Memory B cell (primary cell): ENCODE measurements at places on chromosomes 16 and 17.

DNA sequence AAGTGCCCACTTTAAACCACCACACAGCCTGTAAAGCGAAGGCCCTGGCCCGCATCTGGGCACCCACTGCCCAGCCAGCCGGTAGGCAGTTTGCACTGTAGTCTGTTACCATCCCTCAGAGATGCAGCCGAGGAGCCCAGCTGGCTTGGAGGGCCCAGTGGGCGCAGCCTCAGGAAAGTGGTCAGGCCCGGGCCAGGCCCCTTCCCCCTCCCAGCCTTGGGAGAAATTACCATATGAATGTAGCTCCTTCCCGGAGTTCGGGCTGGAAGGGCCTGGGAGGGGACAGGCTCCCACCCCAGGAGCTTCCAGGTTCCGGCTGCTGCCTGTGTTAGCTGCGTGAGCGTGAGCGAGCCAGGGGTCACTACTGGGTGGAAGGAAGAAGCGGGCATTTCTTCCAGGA lies 325.4 kb downstream of the SEC14L1 start:
- H3K27ac ChIP-seq = peak overlapping the region; percentile 97
- H3K4me1 ChIP-seq = peaks cover 52% of the 10 kb centered on the region
- no peaks in the 10 kb centered on the region for H3K27me3 ChIP-seq
- DNase-seq = no peak

- DNase-seq = no peak
- no peak overlapping the region for H3K27ac ChIP-seq
- no peaks in the 10 kb centered on the region for H3K36me3 ChIP-seq
- H3K4me1 ChIP-seq = peaks cover 3% of the 10 kb centered on the region
- no peak overlapping the region for H3K4me3 ChIP-seq
Observed at GRCh38 chr17:44375196-44376017, 11.8 kb upstream of the FAM171A2 start.

- H3K27ac ChIP-seq = no peak overlapping the region
- no peak for DNase-seq
- peaks cover 21% of the 10 kb centered on the region for H3K4me1 ChIP-seq
- H3K36me3 ChIP-seq = peaks cover 5% of the 10 kb centered on the region
- no peak overlapping the region for H3K4me3 ChIP-seq
Observed at GRCh38 chr17:419073-419735, 66.6 kb upstream of the RPH3AL start.

DNA sequence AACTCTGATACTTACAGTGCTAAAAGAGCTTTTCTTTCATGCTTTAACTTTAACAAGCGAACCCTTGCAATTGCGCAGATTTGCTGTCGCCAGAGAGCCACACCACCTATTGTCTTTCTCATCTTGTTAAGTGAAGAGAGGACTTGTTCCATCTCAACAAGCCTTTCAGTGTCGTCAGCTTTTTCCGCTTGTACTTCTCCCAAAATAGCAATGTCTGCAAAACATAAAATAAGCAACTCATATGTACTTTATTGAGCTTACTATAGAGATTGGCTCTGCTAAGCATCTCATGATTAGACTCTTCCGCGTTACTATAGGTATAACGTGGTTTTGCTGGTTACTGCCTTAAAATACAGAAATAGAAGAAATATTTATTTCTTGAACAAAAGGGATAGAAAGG lies 51.9 kb downstream of the ABCA8 start:
- no peaks in the 10 kb centered on the region for H3K27me3 ChIP-seq
- no peak for DNase-seq
- no peak overlapping the region for H3K4me3 ChIP-seq
- H3K4me1 ChIP-seq = peaks cover 3% of the 10 kb centered on the region
- H3K36me3 ChIP-seq = no peaks in the 10 kb centered on the region
- no peak overlapping the region for H3K27ac ChIP-seq

GRCh38 chr17:6636105-6636504 lies 4.4 kb downstream of the KIAA0753 start:
- H3K27ac ChIP-seq = no peak overlapping the region
- peaks cover 24% of the 10 kb centered on the region for H3K4me1 ChIP-seq
- H3K4me3 ChIP-seq = no peak overlapping the region
- no peaks in the 10 kb centered on the region for H3K27me3 ChIP-seq
- DNase-seq = no peak

DNA sequence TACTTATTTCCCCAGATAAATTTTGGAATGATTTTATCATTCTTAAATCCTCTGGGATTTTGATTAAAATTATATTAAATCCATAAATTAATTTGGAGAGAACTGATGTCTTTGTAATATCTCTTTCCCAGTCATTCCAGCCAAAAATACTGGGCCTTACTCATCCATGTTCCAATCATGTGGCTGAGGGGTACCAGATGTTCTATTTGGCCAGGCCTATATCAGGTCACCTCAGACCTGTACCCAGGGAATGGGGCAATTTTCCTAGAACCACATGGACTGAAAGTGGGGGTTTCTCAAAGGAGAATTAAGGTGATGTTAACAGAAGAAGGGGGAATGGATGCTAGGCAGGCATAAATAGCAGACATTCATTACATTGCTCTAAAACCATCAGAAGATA lies 7.5 kb downstream of the SNTB2 start:
- DNase-seq = no peak
- H3K4me3 ChIP-seq = no peak overlapping the region
- no peak overlapping the region for H3K27ac ChIP-seq
- H3K27me3 ChIP-seq = no peaks in the 10 kb centered on the region

DNA sequence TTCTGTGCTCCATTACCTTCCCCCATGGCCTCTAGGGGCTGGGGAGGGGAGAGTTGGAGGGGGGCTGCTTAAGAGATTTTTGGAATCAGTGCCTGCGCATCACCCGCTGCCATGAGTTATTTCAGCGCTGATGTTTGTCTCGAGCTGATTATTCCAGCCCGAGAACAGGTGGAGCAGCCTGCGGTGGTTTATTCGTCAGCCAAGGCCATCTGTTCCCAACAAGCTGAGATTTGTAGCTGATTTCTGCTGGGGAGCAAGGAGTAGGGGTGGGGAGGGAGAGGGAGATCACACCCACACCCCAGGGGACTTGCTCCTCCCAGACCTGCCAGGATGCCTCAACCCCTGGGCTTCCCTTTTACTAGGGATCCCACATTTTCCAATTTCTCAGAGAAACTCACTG lies 23.1 kb downstream of the PIPOX start:
- H3K4me3 ChIP-seq = no peak overlapping the region
- peaks cover 2% of the 10 kb centered on the region for H3K27me3 ChIP-seq
- no peak overlapping the region for H3K27ac ChIP-seq
- no peak for DNase-seq

DNA sequence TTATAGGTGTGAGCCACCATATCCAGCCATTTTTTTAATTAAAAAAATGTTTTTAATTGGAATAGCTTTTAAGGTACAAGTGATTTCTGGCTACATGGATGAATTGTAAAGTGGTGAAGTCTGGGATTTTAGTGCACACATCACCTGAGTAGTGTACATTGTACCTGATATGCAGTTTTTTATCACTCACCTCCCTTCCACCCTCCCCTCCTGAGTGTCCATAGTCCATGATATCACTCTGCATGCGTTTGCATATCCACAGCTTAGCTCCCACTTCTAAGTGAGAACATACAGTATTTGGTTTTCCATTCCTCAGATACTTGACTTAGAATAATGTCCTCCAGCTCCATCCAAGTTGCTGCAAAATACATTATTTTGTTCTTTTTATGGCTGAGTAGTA lies 13.4 kb upstream of the CRYBA1 start:
- no peaks in the 10 kb centered on the region for H3K27me3 ChIP-seq
- peaks cover under 1% of the 10 kb centered on the region for H3K4me1 ChIP-seq
- no peaks in the 10 kb centered on the region for H3K36me3 ChIP-seq
- no peak overlapping the region for H3K27ac ChIP-seq
- no peak overlapping the region for H3K4me3 ChIP-seq
- DNase-seq = no peak

GRCh38 chr17:63440770-63441335 lies 5.3 kb downstream of the CYB561 start:
- no peaks in the 10 kb centered on the region for H3K27me3 ChIP-seq
- H3K36me3 ChIP-seq = no peaks in the 10 kb centered on the region
- H3K27ac ChIP-seq = peak overlapping the region; percentile 73
- DNase-seq = no peak

DNA sequence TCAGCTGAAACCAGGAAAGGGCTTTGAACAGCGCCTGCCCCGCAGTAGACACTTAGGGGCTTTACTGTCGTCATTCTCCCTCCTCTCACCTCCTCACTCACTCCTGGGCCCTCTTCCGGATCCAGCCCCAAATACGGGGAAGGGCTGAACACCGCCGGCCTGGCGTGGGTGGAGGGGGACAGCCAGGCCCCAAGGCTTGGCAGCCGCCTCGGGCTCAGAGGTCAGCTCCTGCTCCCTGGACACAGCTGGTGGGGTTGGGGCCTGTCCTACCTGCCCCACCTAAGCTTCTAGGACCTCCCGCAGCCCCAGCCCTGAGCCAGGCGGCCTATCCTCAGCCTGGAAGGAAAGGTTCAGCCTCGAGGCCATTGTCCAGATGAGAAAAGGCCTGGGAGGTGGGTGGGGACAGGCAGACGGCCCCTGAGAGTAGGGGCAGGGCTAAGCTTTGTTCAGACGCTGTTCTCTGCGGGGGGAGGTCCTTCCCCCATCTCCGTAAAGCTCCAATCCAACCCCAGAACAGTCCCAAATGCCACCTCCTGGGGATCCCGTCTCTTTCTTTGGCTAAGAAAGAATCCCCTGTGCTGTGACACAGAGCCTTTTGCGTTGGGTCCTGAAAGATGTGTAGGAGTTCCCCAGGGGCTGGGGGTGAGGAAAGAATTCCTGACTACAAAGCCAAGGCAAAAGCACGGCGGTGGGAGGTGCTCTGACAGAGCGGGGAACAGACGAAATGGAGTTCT lies 881 bp upstream of the LLGL1 start:
- no peaks in the 10 kb centered on the region for H3K27me3 ChIP-seq

DNA sequence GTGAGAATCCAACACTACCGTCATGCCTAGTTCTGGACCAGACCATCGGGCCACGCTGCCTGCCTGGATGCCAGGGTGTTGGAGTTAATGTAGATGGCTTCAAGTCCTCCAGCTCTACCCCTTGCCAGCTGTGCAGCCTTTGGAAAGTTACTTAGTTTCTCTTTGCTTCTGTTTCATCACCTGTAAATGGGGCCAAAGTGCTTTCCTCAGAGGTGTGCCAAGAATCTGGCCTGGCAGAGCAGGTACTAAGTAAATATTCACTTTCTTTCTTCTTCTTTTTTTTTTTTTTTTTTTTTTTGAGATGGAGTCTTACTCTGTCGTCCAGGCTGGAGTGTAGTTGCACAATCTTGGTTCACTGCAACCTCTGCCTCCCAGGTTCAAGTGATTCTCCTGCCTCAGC lies 159.5 kb upstream of the RPL38 start:
- no peaks in the 10 kb centered on the region for H3K36me3 ChIP-seq
- peaks cover 6% of the 10 kb centered on the region for H3K27me3 ChIP-seq
- H3K27ac ChIP-seq = no peak overlapping the region

GRCh38 chr16:53769787-53770186 lies 65.8 kb downstream of the FTO start:
- H3K4me3 ChIP-seq = no peak overlapping the region
- H3K27me3 ChIP-seq = no peaks in the 10 kb centered on the region
- H3K27ac ChIP-seq = no peak overlapping the region
- peaks cover 11% of the 10 kb centered on the region for H3K4me1 ChIP-seq
- DNase-seq = no peak
- peaks cover 4% of the 10 kb centered on the region for H3K36me3 ChIP-seq

- H3K4me3 ChIP-seq = peak overlapping the region; percentile 89
- peak; percentile 2 for DNase-seq
- peak overlapping the region; percentile 98 for H3K27ac ChIP-seq
- no peaks in the 10 kb centered on the region for H3K27me3 ChIP-seq
- H3K4me1 ChIP-seq = peaks cover 22% of the 10 kb centered on the region
Observed at GRCh38 chr17:35089586-35090296, 26.2 kb upstream of the RFFL start.

DNA sequence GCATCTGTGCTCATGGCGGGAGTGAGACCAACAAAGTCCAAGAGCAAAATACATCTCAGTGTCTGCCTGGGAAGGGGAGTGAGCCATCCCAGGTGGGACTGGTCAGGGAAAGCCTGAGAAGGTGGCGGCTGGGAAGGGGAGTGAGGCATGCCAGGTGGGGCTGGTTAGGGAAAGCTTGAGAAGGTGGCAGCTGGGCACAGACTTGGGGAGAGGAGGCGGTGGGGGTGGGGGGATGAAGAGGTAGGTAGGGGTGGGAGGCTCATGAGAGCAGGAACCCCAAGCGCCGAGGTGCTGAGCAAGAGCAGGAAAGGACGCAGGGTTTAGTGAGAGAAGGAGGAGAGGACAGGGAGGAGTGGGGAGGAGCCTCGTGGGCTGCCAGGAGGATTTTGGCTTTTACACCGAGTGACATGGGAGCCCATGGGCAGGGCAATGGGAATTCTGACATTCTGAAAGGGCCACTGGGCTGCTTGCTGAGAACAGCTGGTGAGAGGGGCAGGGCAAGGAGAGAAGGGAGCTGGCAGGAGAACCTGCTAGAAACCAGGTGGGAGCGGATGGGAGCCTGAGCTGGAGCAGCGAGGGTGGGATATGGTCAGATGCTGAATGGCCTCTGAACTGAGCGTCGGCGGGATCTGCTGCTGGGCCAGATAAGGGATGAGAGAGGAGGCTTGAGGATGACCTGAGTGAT lies 256.1 kb upstream of the RPL38 start:
- DNase-seq = no peak
- H3K4me3 ChIP-seq = no peak overlapping the region
- no peaks in the 10 kb centered on the region for H3K36me3 ChIP-seq
- no peak overlapping the region for H3K27ac ChIP-seq
- H3K4me1 ChIP-seq = peaks cover 2% of the 10 kb centered on the region
- H3K27me3 ChIP-seq = peaks cover 16% of the 10 kb centered on the region

- H3K27ac ChIP-seq = peak overlapping the region; percentile 76
- peak overlapping the region; percentile 89 for H3K4me3 ChIP-seq
- H3K27me3 ChIP-seq = peaks cover 18% of the 10 kb centered on the region
- peaks cover 29% of the 10 kb centered on the region for H3K4me1 ChIP-seq
- DNase-seq = no peak
Observed at GRCh38 chr17:17723354-17724261, 42.4 kb downstream of the RAI1 start.

- peak; percentile 42 for DNase-seq
- H3K36me3 ChIP-seq = peaks cover 11% of the 10 kb centered on the region
- peaks cover 56% of the 10 kb centered on the region for H3K4me1 ChIP-seq
- peak overlapping the region; percentile 93 for H3K27ac ChIP-seq
Observed at GRCh38 chr16:31874366-31875111, 932 bp downstream of the ZNF267 start.

DNA sequence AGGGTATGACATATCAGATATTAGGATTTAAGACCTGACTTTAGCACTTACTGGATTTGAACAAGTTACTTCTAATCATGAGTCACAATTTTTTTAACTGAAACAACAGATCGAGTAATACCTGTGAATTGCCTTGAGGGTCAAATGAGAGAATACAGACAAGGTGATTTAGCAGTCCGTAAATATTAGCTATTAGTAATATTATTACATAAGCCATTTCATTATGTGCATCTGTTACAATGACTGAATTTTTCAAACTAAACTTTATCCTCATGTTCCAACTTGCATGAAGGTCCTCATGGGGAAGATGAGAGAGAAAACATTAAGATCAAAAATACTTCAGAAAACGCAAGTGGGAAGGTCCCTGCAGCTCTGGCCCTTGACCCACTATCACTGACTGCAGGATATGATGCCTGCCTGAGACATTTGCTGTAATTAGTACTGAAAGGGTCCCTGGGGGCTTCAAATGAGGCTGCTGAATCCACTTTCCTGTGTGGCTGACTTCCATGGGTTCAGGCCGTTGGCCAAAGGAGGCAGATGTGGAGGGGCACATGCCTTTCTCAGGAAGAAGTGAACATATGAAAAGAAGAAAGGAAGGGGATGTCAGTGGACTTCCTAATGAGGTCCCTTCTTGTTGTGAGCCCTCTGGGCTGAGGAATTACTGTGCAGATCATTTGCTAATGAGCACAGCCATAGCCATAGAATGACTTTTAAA lies 441.7 kb downstream of the CDH11 start:
- no peak overlapping the region for H3K4me3 ChIP-seq
- H3K27ac ChIP-seq = no peak overlapping the region
- DNase-seq = no peak
- no peaks in the 10 kb centered on the region for H3K27me3 ChIP-seq
